ENCODE measurements at places on chromosomes 7 and 10.

DNA sequence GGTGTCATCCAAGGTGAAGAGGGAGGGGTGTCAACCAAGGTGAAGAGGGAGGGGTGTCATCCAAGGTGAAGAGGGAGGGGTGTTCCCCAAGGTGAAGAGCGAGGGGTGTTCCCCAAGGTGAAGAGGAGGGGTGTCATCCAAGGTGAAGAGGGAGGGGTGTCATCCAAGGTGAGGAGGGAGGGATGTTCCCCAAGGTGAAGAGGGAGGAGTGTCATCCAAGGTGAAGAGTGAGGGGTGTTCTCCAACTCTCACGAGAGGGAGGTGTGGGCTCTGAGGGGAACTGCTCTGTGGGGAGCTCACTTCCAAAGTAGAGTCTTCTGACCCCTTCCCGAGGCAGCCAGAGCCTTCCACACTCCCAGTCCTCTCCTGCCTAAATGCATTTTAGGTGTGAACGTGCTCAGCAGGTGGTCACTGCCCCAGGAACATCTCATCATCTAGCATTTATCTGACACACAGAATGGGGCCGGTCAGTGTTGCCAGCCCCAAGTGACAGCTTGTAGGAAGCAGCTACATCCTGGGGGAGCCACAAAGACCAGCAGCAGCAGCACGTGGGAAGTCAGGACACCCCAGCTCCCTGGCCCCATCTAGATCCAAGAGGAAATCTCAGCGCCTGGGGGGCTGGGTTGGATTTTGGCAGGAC is 323.8 kb downstream of the GLRX3 start:
- no peak for DNase-seq

DNA sequence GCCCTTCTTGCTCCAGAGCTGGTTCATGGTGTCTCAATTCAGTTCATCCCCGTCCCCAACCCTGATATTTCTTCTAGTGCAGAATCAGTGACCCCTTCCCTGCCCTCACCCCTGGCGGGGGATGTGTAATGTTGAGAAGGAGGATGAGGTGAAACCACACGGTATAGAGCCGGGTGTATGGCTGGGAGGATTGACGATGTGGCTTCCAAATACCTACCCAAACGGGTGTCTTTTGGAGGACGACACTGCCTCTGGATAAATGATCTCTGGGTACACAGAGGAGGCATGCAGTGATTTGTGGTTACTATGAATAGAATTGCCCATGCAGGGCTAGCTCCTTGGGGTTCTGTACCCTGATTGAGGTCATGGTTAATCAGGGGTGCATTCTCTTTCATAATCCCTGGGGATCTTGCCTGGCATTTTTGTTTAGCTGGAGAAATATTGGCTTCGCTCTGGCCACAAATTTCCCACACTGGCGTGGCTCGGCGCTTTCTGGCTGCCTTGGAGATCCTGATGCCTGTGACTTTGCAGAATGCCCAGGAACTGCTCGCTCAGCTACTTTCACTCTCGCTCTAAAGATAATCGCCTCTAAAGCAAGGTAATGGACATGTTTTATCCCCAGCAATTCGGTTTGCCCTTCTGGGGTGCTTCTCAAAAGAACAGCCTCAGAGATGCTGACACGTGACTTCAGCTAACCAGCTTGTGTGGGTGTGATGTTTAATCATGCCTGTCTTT is 89.2 kb downstream of the RBM20 start:
- DNase-seq, result no peak

DNA sequence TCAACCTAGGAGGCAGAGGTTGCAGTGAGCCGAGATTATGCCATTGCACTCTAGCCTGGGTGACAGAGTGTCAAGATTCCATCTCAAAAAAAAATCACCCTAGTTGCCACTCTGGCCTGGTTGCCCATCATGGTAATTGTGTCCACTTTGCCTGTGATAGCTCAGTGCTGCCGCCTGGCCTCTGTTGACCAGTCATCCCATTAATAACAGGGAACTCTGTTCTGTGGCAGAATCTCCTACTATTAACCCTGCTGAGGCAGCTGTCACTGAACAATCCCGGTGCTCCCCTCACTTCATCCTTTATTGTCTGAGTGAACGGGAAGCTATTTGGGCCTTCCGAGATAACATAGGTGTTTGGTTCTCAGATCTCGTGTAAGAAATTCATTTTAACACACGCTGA is 14.6 kb downstream of the ZNF3 start:
- no peak for DNase-seq

DNA sequence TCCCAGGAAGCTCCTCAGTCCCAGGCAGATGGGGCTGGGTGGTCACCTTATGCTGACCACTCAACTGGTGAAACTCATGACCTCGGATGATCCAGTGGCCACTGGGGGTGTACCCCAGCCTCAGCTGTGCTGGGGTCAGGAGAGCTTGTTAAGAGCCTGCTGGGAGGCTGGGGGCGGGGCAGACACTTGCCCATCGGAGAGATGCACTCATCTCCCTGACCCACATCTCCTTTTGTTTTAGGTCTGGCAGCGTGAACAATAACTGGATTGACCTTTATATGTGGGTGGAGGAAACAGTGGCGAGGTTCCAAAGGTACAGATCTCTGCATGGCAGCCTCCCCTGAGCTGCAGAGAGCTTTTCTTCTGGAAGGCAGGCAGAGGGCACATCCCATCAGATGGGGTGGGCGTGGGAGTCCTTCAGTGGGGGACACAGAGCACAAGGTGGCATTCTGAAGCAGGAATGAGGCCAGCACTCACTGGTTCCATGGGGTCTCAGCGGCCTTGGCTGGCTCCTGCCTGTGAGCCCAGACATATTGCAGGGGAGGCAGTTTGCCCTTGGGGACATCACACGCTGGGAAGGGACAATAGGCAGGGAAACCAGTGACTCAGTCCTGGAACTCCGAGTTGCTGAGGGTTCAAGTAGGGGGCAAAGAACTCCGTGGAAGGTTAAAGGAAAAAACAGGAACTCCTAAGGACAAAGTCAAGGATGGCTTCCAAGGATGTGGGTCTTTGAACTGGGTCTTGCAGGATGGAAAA is 5.2 kb downstream of the ANTXRL start:
- no peak for DNase-seq

DNA sequence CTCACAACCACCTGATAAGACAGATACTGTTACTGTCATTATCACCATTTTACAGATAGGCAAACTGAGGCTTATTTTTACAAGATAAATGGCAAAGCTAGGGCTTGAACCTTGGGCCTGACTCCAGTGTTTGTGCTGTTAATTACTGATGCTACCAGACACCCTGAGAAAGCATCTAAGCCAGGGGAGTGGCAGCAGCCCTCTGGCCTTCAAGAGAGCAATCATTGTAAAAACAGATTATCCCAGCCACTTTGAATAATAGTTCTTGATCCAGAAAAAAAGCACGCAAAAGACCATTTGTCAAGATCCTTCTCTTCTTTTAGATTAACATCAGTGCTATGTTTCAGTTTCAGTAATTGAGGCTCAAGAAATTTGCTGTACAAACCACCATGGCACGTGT is 109.5 kb downstream of the PLCE1 start:
- no peak for DNase-seq

DNA sequence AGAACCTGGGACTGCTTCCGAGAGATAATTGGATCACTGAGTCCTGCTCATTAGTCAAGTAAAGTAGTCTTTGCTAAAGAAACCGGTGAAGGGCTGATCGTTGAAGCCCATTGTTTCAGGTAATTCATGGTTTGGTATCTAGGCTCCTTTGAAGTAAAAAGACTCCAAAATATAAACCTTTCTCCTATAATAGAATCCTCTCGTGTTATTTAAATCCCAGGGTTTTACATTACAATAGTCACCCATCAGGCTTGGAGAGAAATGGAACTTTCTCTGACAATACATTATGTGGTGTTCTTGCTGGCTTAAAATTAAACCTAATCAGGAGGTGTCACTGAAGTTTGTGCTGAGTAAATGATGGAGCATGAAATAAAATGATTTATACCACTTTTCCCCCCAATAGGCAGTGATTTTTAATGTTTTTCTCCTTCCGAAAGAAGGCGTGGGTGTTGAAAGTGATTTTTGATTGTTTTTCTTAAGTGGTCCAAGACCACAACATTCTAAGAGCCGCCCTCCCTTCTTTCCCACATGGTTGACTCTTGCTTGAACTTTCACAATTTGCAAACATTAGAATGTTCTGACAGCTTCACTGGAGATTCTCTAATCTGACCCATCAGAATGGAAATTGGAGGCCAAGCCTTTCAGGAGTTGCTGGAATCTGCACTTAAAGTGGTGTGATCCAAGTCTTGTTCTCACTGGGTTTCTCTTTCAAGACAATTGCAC is 44.2 kb downstream of the LRMDA start:
- DNase-seq, result no peak
